ENCODE measurements at places on chromosomes 6 and 20.

DNA sequence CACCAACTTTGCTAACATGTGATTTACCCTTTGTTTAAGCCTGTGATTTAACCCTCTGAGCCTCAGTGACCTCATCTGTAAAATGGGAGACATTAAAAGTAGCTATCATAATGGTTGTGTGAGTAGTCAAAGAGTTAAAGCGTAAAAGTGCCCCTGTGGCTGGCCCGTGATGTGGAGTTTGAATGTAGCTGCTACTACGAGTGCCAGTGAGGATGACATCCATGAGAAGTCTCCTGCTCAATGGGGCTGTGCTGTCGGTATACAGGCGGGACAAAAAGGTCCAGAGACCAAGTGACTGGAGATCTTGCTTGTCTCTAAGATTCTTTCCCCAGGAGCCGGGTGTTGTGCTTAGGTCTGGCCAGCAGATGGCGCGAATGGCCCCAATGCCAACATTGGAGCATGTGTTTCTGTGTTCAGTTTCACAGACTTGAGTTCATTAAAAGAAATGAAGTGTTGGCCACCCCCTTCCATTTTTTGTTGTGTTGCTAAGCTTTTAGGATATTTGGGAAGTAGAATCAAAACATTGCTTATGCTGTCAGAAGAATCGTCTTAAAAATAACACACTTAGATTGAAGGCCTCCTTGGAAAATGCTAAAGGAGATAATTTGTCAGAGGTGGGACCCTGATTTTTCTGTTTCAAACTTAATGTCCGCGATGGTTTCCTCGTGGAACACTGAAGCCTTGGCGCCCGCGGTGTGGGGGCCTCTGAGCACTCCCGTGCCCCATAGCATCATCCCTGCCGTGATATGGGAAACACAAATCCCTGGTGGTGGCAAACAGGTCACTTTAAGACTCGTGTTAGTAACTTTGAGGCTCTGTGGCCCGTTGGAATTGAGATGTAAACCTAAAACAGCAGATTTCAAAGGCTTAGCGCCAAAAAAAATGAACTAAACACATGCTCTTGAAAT lies 9.3 kb upstream of the RBM38 start:
- no peaks in the 10 kb centered on the region for H3K36me3 ChIP-seq
- no peak overlapping the region for H3K27ac ChIP-seq
- DNase-seq, result peak; percentile 90
- peaks cover 5% of the 10 kb centered on the region for H3K4me1 ChIP-seq
- no peak overlapping the region for H3K4me3 ChIP-seq
- H3K27me3 ChIP-seq, result no peaks in the 10 kb centered on the region

DNA sequence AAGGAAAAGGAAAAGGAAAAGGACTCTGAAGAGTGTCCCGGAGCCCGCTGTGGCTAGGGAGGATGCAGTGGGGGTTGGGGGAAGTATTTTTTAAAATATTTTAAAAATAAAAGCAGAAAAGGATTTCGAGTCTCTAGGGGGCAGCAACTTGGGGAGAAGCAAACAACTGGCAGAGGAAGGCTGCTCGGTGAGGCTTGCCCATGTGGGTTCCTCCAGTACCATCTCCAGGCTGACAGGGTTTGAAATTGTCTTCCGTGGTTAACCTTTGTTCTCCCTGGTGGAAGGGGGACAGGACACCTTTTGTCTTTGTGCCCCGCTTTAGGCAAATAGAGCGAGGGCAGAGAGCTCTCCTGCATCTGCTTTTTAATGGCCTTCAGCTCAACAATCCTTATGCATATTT lies 60.4 kb upstream of the SNX9 start:
- DNase-seq, result no peak
- H3K4me1 ChIP-seq, result peaks cover 38% of the 10 kb centered on the region
- no peaks in the 10 kb centered on the region for H3K27me3 ChIP-seq
- peak overlapping the region; percentile 84 for H3K27ac ChIP-seq
- H3K36me3 ChIP-seq, result no peaks in the 10 kb centered on the region

DNA sequence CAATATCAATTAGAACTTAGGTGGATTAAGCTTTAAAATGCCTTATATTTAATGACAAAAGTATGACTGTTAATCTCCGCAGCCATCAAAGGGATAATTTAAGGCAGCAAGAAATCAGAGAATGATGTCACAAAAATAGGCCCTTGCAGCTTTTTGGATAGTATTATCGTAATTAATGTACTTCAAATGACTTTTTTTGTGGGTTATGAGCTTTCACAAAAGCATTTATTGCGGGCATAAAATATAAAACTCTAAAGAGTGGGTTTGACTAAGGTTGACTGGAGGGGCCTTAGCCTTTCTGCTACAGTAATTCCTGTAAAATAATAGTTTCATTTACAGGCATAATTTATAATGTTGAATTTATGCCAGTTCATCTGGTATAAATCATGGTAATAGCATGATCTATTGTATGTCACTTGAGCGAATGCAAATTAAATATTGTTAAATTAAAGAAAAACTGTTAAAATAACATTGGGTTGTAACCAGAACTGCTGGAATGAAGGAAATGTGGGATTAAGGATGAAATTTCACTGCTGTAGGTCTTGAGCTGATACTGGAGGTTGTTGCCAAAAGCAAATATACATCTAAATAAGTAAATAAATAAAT lies 78.5 kb upstream of the ZFP64 start:
- DNase-seq, result no peak
- no peak overlapping the region for H3K27ac ChIP-seq
- H3K27me3 ChIP-seq, result no peaks in the 10 kb centered on the region
- no peak overlapping the region for H3K4me3 ChIP-seq
- H3K4me1 ChIP-seq, result no peaks in the 10 kb centered on the region
- H3K36me3 ChIP-seq, result no peaks in the 10 kb centered on the region

DNA sequence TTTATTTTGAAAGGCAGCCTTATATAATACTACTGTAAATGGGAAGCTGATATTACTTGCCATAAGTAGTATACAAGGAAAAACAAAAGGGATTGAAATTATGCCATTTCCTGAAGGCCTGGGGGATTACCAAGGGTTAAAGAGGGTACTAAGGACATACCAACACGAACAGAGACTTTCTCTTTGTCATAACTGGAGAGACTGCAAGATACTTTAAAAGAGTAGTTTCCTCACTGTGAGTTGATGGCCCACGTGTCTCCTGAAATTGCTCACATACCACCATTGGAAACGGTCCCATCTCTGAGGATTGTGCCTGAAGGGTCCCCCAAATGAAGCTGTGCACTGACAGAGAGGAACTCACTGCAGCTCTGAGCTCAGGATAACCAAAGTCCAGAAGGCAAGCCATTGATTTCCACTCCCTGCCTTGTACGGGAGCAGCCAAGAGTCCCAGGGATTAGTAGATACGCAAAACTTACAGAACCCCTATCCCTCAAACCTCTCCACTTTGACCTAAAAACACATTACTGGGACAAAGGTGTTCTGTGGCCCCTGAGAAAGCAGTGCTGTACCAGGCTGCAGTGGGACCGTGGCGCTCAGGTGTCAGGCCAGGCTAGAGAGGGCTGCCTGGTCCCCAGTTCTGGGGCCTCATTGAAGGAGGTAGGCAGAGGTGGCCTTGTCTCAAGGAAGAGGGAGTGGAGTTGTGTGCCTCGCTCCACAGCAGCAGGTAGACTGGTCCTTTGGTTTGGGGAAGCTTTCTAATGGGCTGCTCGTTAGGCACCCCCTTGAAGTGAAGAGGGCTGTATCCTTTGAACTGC lies 15.2 kb downstream of the PSMG4 start:
- H3K4me1 ChIP-seq, result no peaks in the 10 kb centered on the region
- no peak overlapping the region for H3K4me3 ChIP-seq
- H3K27ac ChIP-seq, result no peak overlapping the region
- no peaks in the 10 kb centered on the region for H3K27me3 ChIP-seq
- DNase-seq, result no peak

GRCh38 chr6:33320315-33321181 lies 3.0 kb upstream of the ZBTB22 start:
- H3K36me3 ChIP-seq, result peaks cover 16% of the 10 kb centered on the region
- H3K4me1 ChIP-seq, result peaks cover 61% of the 10 kb centered on the region
- no peaks in the 10 kb centered on the region for H3K27me3 ChIP-seq
- no peak overlapping the region for H3K4me3 ChIP-seq
- peak; percentile 33 for DNase-seq

DNA sequence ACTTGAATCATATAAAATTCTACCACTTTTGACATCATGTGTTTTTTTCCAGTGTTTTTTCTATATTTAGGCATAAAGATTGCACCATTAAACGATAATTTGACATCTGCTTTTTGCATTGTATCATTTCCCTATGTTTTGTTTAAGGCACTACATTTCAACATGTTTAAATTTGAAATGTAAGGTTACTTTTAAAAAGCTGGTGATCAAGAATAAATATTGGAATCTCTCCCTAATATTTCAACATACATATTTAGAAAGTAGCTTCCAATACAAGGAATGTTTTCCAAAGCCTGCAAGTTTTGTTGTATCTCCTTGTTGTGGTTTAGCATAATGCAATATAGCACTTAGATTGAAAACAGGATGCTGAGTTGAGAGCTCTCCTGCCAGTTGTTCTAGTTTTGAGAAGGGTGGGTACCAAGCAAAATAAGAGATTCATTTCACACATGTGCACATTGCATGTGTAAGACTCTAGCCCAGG lies 76.5 kb downstream of the SYNJ2 start:
- H3K27ac ChIP-seq, result no peak overlapping the region
- no peaks in the 10 kb centered on the region for H3K27me3 ChIP-seq
- H3K4me1 ChIP-seq, result peaks cover 15% of the 10 kb centered on the region
- peaks cover 5% of the 10 kb centered on the region for H3K36me3 ChIP-seq
- no peak overlapping the region for H3K4me3 ChIP-seq

GRCh38 chr20:53621482-53622246 lies 28.0 kb upstream of the ZNF217 start:
- peaks cover 48% of the 10 kb centered on the region for H3K4me1 ChIP-seq
- H3K4me3 ChIP-seq, result peak overlapping the region; percentile 2
- H3K27me3 ChIP-seq, result no peaks in the 10 kb centered on the region
- H3K27ac ChIP-seq, result peak overlapping the region; percentile 94

DNA sequence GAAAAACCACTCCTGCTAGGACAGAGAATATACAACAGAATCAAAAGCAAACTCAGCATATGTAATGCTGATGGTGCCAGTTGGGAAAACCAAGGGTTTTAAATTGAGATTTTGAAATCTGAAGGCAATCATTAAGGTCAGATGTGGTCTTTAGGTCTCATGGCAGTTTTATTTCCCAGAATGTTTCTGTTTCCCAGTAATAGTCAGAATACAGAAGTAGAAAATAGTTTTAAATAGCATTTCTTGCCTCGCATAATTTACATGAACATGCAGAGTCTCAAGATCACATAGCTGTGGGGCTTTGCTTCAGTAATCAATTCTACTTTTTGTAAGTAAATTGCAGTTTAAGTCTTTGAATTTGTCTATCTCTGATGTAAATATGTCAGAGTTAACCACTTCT lies 58.1 kb downstream of the RNF144B start:
- H3K27ac ChIP-seq, result no peak overlapping the region
- H3K36me3 ChIP-seq, result no peaks in the 10 kb centered on the region
- H3K4me3 ChIP-seq, result no peak overlapping the region
- no peak for DNase-seq
- no peaks in the 10 kb centered on the region for H3K4me1 ChIP-seq

DNA sequence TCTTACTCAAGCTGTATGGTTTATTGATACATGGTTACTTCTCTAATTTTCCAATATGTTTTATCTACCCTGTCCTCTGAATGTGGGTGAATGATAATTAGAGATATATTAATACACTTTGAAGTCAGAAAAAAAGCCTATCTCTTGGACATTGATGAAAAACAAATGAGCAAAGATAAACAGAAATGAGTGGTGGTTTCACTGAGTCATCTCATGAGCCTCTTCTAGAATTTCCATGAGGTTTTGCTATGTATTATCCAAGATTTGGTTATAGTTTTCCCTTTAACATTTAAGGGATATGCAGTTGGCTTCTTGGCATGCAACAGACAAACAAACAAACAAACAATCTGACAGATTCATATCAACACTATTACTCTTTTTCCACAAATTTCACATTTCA lies 586.8 kb downstream of the RFPL4B start:
- no peak overlapping the region for H3K27ac ChIP-seq
- H3K4me3 ChIP-seq, result no peak overlapping the region
- H3K36me3 ChIP-seq, result no peaks in the 10 kb centered on the region
- H3K4me1 ChIP-seq, result no peaks in the 10 kb centered on the region
- no peak for DNase-seq

Data from transverse colon (tissue), 4 donors.